ENCODE measurements at places on chromosomes 1 and 21. TPM values are rescaled to one million over a fixed set of nuclear protein-coding genes. Genes with fewer than 3 reads are reported as not detected.

DNA sequence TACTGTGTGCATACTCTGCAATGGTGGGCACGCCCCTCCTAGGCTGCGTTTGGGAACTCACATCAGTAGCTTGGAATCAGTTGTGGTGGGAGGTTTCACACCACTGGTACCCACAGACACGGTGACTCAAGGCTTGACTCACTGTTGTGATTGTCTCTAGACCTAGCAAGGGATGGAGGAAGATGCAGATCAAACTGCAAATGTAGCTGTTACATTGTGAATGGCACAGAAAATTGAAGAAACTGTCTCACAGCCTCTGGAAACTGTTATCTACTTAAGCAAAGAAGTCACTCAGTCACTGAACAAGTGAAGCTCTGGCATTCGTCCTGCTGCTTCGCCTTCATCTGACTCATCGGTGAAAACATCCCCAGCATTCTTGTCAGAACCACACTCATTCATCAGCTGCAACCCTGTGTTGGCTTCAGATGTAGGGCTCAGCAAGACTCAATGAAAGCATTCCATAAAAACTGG lies 59.5 kb downstream of the POFUT2 start:
- peak; percentile 81 for DNase-seq

GRCh38 chr1:187794561-187794960 lies 965.8 kb downstream of the PLA2G4A start:
- no peak for DNase-seq

Gene RGS16
- total RNA-seq = 7.0 TPM

DNA sequence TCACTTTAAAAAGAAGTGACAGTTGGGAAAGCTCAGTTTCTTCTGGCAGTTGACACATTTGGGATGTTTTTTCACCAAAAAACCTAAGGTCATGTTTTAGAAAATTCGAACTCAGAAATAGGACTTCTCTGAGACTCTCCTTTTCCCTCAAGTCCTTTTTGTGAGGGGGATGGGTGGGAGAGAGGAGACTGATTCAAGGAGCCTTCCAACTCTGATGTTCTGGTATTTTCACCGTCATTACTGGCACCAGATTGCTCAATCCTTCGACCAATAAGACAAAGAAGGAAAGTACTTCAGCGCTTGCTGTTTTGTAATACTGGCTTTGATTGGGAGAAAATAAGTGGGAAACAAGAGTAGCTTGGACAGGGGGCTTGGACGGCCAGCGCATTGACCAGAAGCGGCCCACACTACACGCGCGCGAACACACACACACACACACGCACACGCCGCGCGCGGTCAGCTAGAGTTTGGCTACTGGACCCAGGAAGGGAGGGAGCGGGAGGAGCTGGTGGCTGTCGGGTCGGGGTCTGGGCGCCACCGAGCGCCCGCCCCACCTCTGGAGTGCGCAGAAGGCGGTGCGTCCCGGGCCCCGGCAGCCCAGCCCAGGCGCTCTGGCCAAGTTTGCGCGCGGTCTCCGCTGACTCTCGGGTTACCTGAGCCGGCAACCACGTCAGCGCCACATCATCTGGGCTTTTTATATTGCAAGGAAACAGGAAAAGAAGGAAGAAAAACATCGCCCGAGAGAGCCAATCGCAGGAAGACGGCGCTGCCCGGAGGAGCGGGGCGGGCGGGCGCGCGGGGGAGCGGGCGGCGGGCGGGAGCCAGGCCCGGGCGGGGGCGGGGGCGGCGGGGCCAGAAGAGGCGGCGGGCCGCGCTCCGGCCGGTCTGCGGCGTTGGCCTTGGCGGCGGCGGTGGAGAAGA lies at the start of gene KCNK1:
Gene KCNK1, plus strand, starts transcription at position 855 of the 921 bp plus-strand sequence. Its CDS starts 66 bp downstream, at position 921.
- peak; percentile 65 for DNase-seq

DNA sequence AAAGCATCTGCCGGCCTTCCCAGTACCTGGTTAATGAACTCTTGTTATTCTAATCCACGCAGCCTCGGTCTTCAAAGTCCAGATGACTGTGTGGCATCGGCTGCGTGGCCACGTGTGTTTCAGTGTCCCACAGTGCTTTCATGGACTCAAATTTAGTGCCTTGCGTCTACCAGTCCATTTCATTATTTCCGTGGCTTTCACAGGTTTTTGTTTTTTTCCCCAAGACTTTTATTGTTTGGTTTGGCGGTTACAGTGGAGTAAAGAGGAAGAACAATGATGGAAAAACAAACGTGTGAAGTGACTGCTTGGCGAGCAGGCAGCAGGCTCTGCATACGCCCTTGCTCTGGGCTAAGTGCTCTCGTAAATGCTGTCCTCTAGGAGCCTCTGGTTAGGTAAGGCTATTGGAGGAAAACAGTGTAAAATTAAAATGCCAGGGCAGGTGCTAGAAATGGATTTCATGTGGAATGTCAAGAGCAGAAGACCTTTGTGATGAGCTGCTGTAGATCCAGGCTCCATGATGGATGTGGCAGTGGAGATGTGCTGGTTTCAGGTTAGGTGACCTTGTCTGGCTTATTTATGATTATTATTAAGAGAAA lies 536.3 kb downstream of the KIF26B start:
- DNase-seq = no peak

DNA sequence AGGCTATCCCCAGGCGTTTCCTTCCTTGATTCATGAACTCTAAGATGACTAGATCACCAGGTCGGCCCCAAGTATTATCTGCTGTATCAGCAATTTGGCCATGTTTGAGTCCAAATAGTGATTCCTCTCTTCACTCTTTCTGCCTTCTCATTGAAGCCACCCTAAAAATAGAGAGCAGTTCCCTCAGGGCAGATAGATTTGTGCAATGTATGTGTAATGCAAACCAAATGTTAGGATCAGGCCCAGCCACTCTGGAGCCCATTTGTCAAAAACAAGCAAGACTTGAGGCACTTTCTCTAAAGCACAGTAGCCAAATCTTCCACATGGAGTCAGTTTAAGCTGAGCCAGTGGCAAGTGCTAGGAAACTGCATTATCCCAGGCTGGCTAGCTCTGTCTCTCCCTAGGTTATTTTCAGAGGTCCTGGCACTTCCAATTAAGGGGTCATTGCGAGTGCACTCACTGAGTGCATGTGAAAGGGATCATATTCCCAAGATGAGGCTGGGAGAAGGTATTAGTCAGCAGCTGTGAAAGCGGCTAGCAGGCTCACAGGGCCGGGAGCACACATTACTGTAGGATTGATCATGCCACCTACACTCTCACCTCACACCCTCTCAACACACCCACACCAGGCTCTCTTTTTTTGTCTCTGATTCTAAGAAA lies 97.9 kb upstream of the RAB3GAP2 start:
- no peak for DNase-seq
